ENCODE measurements at places on chromosomes 6 and 20.

GRCh38 chr20:15214051-15214450 lies 876.6 kb upstream of the FLRT3 start:
- DNase-seq = no peak

- DNase-seq = no peak
Observed at GRCh38 chr6:17721671-17722070, 14.9 kb upstream of the NUP153 start.

- DNase-seq = peak; percentile 36
Observed at GRCh38 chr6:158646023-158646910, 1.7 kb upstream of the DYNLT1 start.

GRCh38 chr20:38167851-38168760 lies 3.0 kb upstream of the TGM2 start:
- no peak for DNase-seq

- DNase-seq = no peak
Observed at GRCh38 chr6:56888687-56889086, 66.2 kb upstream of the BEND6 start.

DNA sequence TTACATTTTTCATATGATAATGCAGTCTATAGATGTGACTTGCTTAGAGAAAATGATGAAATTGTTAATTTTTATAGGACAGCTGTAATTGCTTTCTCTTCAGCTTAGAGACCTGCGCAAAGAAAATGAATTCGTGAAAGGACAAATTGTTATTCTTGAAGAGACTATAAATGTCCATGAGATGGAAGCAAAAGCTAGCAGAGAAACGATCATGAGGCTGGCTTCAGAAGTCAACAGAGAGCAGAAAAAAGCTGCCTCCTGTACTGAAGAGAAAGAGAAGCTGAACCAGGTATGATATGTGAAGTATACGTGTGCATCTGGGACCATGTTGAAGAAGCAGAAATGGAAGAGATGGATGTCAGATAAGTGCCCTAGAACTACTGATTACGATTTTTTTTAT lies 54.4 kb downstream of the CCDC170 start:
- peak; percentile 44 for DNase-seq

DNA sequence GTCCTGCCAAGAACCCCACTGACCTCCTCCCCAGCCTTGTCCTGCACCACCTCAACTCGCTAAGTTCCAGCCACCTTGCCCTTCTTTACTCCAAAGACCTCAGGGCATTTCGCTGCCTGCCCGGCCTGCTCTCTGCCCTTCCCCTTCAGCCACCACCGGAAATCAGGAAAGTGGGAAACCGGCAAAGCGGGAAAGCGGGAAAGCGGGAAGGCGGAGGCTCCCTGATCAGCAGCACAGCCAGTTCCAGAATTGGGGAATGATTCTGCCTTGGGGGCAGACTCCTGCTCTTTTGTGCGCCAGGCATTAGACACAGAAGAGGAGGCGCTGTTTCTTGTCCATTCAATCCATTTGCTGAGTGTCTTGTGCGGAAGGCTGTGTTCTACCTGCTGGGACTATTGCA lies 111.3 kb downstream of the ZDHHC14 start:
- DNase-seq = no peak

DNA sequence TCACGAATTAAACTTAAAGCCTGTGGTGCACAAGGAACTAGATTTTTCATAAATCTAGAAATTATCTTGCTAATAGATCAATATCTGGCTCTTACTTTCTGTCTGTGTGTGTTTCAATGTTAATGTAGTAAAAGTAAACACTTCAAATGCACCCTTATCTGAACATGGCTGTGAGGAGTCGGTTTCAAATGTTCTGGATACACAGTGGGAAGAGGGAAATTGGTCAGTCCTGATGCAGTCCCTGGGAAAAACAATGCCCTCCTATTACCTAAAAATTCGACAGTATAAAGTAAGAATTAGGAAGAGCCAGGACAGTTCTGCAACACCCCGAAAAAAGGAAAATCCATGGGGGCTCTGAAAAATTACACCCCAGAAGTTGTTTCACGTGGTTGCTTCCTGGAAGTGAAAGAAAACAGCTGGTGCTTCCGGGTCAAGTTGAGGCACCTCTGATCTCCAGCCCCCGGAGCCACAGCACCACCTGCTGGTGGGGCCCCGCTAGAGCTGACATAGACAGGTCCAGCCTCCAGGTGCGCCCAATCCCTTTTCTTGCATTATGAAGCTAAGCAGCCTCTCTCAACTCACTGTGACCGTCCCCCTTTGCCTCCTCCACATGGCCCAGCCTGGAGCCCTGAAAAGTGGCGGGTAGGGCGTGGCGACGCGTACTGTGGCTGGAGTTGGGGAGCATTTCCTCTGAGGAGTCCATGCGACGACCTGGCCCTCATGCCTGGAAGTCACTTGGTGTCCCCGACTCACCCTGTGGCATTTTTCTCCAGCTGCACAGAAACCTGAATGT lies 8.3 kb downstream of the SEMG2 start:
- DNase-seq = no peak

DNA sequence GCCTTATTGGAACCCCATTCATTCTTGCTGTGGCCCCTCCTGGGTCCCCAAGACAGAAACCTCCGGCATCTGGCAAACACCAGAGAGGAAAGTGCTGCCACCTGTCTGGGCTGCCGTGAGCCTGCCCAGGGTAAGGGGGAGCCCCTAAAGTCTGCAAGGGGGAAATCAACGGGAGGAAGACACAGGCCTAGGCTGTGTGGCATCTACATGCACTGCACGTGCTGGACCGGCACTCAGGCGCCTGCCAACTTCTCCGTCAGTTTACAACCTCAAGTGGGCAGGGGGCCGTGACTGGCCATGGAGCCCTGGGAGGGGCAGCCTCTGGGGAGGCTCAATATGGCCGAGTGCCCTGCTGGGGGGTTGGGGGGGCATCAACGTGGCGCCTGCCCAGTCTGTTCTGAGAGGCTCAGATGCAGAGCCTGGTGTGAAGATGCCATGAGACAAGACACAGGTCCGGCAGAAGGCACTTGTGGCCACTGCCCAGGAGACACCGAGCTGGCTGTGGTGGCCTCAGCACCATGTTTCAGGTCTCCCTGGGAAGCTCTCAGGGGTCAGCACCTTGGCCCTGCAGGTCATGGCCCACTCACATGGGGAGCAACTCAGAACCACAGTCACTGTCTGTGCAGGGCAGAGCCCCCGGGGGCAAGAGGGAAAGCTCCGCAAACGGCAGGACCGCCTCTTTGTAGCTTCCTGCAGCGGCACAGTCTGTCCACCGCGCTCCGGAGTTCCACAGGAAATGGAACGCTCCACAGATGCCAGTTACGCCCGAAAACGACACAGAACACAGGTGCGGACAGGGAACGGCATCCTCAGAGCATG lies 8.4 kb downstream of the UCKL1 start:
- no peak for DNase-seq

DNA sequence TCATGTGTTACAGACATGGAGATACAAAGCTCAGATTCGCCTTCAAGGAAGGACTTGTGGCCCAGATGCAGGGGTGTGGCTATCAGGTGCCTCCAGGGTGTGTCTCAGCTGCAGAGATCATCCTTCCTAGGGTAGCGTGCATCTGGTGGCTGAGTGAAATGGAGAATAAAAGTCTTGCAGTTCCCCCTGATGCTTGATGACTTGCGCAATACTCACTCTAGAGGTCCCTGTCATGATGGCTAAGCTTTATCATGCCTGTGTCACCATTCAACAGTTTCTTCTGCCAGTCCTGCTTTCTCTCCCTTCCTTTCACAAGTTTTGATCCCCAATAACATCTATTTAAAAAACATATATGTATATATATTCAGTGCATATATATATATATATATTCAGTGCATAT lies 228.1 kb downstream of the PAX1 start:
- no peak for DNase-seq

GRCh38 chr6:56491606-56492328 lies 150.9 kb downstream of the DST start:
- no peak for DNase-seq

- DNase-seq = peak; percentile 61
Observed at GRCh38 chr6:85126485-85127167, 323.3 kb upstream of the NT5E start.

- no peak for DNase-seq
Observed at GRCh38 chr20:4779616-4780015, 57.9 kb downstream of the PRND start.

DNA sequence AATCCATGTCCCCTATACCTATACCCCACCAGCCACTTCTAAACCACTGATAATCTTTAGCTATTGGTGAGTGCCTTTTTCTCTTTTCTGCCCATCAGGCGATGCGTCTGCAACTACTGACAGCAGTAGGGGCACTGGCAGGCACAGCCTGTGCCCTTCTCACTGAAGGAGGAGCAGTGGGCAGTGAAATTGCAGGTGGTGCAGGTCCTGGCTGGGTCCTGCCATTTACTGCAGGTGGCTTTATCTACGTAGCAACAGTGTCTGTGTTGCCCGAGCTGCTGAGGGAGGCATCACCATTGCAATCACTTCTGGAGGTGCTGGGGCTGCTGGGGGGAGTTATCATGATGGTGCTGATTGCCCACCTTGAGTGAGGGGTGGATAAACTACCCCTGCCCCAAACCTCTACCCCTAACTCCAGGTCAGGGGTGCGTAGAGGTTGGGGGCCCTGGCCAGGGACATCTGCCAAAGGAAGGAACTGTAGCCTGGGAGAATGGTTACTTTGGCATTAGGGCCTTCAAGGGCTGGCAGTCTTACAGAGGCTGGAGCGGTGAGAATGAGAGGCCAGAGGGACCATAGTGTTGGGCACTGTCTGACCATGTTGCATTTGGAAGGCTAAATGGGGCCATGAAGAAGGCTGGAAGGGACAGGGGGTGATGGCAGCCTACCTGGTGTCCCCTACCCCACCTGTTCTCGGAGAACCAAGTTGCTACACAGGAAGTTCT lies 851 bp upstream of the HSD17B8 start:
- DNase-seq = no peak

DNA sequence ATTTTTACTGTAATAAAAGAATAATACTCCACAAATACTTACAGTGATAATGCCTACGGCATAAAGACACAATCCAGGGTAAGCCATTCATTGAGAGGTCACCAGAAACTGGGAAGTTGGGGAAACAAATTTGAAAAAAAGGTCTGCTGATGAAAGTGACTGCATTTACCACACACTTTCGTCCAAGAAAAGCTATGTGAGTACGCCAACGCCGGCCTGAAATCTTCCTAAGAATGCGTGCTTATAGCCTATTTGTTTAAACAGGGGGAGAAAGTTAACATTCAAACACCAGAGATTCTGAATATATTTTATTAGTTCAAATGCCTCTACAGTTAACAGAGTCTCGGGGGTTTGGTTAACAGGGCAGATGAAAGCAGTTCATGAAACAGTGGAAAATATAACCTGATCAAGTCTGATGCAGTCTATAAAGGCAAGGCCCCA lies 657 bp upstream of the LTV1 start:
- no peak for DNase-seq

- DNase-seq = no peak
Observed at GRCh38 chr20:63356511-63356910, 4.6 kb downstream of the CHRNA4 start.

DNA sequence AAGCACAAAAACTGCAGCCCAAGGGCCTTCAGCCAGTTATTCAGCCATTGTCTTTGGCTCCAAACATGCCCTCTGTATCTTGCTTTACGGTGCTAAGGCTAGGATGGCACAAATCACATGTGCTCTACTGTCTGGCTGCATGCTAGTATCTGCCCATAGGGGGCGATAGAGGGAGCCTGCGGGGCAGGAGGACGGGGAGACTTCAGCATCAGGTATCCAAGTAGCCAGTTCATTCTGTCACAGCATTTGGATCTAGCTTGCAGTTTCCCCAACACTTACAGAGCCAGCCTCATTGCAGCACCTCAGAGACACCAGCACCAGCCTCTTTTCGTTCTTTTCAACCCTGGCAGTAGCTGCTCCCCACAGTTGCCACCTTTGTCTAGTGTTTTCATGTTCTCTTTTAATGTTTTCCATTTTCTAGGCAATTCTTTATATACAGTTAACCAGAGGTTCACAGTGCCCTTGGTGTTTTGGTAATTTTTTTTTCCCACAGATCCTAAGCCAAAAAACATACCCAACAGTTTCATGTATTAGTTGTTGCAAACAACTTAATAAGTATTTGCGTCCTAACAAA lies 705.9 kb downstream of the PTPRT start:
- no peak for DNase-seq

DNA sequence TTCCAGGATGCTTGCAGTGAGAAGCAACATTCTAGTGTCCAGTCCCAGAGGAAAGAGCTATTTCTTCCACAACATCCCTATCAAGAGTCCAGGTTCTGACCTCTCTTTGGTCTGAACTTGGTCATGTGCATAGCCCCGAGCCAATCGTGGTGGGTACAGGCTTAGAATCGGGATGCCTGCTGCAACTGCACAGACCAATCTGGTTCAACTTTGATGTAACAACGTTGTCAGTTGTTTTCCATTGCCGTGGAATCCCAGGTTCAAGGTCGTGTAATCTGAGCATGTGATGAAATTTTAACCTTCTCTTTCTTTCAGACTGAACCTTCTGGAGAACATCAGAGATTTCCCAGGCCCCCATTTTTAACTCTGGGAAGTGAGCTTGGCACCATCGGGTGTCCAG lies 130.5 kb downstream of the ANKRD60 start:
- no peak for DNase-seq

DNA sequence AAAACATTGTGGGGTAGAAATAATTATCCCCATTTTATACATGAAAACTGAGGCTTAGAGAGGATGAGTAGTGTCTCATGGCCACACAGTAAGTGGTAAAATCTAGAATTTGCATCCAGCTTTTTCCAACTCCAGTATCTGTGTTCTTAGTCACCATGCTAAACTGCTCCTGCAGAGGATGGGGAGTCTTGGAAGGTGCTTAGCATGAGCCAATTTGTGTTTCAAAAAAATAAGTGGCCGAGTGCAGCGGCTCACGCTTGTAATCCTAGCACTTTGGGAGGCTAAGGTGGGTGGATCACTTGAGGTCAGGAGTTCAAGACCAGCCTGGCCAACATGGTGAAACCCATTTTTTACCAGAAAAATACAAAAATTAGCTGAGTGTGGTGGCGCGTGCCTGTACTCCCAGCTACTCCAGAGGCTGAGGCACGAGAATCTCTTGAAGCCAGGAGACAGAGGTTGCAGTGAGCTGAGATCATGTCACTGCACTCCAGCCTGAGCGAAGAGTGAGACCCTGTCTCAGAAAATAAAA lies 2.4 kb downstream of the C6orf89 start:
- no peak for DNase-seq

- DNase-seq = no peak
Observed at GRCh38 chr6:6521961-6522482, 66.5 kb upstream of the LY86 start.

DNA sequence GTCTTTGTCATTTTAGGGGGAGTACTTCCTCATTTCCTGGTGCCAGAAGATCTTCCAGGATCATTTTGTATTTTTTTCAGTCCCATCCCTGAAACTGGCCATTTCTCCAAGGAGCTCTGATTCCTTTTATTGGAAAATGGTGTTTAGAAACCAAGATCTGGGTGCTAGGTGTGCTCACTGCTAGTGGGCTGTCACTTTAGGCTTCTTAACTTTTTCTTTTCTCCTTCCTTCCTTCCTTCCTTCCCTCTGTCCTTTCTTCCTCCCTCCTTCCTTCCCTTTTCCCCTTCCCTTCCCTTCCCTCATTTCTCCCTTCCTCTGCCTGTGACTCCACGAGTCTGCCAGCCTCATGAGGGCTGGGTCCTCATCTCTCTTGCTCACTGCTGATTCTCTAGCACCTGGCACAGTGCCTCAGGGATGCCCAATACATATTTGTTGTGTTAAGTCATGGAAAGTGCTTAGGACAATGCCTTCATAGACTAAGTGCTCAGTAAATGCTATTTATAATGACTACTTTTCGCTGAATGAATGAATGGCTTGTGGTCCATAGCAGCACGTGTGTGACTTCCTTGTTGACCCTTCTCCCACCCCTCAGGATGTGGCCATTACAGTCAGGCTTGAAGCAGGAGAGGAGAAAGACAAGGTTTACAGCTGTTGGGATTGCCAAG lies 36.9 kb downstream of the APCDD1L start:
- DNase-seq = no peak

GRCh38 chr6:99189823-99190721 lies 159.4 kb downstream of the FAXC start:
- DNase-seq = no peak

Data from T47D (cell line).